ENCODE measurements at places on chromosomes 6 and 20. TPM values are rescaled to one million over a fixed set of nuclear protein-coding genes. Genes with fewer than 3 reads are reported as not detected.

Gene COL10A1
- 0.79 TPM for total RNA-seq

Gene PPP1R3G
- total RNA-seq: 4.7 TPM

Gene GTSF1L
- not detected for total RNA-seq

Gene RAD21L1
- total RNA-seq: not detected

Gene RIPOR3
- 8.2 TPM for total RNA-seq

Gene UNC93A
- total RNA-seq: not detected

Gene EFCAB8
- 0.95 TPM for total RNA-seq
